ENCODE measurements at places on chromosomes 1 and 21. TPM values are rescaled to one million over a fixed set of nuclear protein-coding genes. Genes with fewer than 3 reads are reported as not detected.

DNA sequence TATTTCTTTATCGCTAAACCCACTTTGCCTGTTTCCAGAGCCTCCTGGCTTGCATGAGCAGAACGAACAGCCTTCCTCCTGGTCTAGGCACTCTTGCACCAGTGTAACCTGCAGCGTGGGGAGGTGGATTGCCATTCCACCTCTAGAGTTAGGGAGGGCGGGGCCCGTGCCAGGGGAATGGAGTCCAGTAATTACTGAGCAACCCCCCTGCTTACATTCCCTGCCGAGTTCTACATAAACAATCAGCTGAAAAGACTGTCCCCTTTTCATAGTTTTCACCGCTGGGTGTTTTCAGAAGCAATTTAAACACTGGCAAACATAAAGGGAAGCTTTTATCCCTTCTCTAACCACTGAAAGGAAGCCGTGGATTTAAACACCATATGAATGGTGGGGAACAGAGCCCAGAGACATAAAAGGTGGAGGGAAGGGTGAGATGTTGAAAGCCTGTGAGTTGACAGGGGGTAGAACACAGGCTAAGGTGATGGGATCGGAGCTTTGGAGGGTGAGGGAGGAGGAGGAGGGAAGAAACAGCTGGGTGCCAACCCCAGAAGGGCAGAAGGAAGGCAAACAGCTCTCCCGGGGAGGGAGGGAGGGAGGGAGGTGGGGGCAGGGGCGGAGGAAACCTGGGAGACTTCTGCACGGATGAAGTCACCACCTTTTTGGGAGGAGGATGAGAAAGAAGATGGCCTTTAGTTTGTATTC, 68.0 kb upstream of the WDR26 start:
- no peaks in the 10 kb centered on the region for H3K27me3 ChIP-seq
- H3K27ac ChIP-seq, result peak overlapping the region; percentile 79
- H3K36me3 ChIP-seq, result no peaks in the 10 kb centered on the region
- H3K4me1 ChIP-seq, result peaks cover 51% of the 10 kb centered on the region
- H3K4me3 ChIP-seq, result peak overlapping the region; percentile 39

The OR2AK2 gene
- not detected for total RNA-seq

GRCh38 chr1:200369131-200369530, 40.7 kb downstream of the ZNF281 start:
- DNase-seq, result no peak
- peaks cover 3% of the 10 kb centered on the region for H3K4me1 ChIP-seq
- H3K27me3 ChIP-seq, result no peaks in the 10 kb centered on the region

The MIXL1 gene
- not detected for total RNA-seq

Measured in psoas muscle (tissue), 8 donors.